ENCODE measurements at places on chromosomes 12 and 14.

DNA sequence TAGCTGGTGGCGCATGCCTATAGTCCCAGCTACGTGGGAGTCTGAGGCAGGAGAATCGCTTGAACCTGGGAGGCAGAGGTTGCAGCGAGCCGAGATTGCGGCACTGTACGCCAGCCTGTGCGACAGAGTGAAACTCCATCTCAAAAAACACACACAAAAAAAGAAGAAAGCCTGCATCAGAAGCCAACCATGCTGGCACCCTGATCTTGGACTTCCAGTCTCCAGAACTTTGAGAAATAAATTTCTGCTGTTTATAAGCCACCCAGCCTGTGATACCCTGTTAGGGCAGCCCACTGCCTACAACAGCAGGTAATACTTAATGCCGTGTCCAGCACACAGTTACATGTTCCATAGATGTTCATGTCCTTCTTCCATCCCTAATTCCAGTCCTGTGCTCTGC is 62.7 kb downstream of the NDUFA12 start:
- DNase-seq: no peak

GRCh38 chr12:64219145-64219544 is 3.0 kb downstream of the KICS2 start:
- DNase-seq: no peak

DNA sequence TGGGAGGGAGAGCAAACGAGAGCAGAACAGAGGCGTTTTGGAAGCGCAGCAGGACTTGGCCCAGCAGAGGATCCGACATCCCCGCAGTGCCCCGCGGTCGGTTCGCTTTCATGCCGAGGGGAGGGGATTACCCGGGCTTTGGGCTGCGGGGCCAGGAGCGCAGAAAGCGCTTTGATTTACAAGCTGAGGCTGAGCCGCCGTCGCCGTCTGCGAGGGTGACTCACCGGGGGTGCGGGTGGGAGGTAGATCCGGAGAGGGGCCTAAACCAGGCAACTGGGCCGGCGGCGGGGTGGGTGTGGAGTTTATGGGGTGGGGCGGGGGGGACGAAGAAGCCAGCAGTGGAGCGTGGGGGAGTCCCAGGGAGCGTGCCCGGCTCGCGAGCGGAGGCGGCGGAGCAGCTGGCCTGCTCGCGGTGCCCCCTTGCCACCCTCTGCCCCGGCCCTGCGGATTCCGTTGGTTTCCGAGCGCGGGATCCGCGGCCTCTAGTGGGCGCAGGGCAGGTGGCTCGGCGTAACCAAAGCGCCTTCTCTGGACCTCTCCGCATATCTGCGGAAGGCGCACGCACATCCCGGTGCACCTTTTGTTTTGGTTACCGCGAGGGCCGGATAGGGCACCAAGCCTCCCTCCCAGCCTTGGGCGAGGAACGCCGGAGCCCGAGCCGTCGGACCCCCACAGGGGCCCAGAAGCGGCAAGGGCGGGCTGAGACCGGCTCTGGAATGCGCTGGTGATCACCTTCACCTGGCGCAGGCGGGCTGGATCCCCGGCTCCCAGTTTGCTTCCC is 2.6 kb downstream of the SIX4 start:
- DNase-seq: peak; percentile 33

- no peak for DNase-seq
Measured at GRCh38 chr12:6888360-6888759, 15.3 kb upstream of the SPSB2 start.

DNA sequence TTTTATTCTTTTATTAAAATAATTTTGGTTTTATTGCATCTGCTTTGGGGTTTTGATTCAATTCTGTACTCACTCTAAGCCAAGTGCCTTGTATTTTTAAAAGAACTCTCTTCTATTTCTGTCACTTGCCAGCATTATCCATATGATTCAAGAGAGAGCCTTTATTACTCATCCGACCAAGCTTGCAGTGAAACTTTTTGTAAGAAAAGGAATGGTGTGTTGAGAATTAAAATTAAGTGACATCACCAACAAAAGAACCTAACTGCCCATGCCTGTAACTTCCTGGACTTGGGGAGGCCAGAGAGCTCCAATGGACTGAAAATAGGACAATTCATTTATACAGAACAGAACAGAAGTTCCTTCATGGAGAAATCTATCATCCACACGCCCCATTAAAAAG is 52.1 kb downstream of the GALNT4 start:
- DNase-seq: no peak

DNA sequence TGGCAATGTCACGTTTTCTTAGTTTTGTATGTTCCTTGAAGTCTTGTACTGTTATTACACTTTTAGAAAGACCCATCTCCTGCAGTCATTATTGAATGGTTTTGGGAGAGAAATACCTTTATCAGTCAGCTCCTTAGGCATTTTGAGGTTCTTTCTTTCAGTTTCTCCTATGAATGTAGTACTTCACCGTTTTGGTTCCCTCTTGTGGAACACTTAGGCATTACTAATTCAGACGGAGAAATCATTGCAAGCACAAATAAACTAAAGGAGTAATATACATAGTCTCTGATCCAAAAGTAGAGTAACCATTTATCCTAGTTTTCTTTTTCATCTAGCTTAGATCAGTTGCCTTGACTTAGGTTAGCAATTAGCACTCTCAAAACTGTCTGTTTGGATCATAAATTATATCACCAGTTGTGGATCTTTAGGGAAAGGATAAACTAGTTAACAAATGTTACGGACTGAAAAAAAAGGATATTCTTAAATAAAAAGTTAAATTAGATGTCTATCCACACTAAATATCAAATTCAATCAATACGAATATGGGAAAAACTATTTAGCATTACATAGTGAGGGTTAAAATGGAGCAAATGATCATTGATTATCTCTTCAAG is 1538.3 kb upstream of the SEL1L start:
- peak; percentile 8 for DNase-seq

DNA sequence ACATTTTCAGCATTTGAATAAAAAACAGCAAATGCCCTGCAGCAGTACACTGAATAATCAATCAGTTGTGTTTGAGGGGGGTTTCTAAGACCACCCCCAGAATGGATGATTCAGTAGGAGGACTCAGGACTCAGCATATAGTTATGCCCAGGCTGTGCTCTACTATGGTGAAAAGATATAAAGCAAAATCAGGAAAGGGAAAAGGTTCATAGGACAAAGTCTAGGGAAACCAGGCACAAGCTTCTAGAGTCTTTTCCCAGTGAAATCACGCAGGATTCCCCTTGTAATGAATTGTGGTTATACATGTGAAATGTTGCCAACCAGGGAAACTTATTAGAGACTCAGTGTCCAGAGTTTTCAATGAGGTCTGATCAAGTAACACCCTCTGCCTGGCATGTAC is 25.0 kb upstream of the SLC17A8 start:
- DNase-seq: no peak

DNA sequence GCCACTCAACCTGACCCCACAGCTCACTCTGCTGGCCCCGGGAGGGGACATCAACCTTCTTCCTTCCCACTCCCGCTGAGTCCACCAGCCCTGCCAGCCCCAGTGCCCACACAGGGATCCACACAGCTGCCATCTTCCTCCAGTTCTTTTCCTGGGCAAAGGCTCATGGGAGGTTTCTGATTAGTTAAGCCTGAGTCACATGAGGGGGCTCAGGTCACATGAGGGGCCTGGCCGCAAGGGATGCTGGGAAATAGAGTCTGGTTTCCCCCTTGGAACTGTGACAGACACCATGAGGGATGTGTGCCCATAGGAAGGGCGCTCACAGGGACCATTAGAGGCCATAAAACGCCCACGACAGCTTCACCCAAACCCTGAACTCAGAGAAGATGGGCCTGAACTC is 228.7 kb upstream of the SFSWAP start:
- no peak for DNase-seq

DNA sequence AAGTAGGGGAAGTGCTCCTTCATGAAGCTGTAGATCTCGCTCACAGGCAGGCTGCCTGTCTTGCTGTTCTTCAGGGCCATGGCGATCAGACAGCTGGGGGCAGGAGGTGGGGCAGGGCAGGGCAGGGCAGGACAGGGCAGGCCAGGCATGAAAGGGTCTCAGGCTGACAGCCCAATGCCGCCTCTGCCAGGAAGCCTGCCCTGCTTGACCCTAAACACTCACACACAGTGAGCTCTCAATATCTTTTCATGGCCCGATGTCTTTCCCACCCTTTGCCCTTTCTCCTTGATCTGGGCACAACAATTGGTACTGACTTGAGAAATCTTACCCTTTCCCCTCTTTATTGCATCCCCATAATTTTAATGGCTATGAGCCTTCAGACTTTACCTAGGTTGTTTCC is 22.4 kb downstream of the FOXN4 start:
- no peak for DNase-seq

- no peak for DNase-seq
Measured at GRCh38 chr12:56836800-56837663, 73.9 kb downstream of the HSD17B6 start.

GRCh38 chr12:81070846-81071245 is 7.0 kb upstream of the ACSS3 start:
- no peak for DNase-seq

- DNase-seq: no peak
Measured at GRCh38 chr14:56212521-56212920, 94.3 kb downstream of the PELI2 start.

GRCh38 chr14:70665448-70666360 is 24.0 kb downstream of the TTC9 start:
- DNase-seq: no peak

DNA sequence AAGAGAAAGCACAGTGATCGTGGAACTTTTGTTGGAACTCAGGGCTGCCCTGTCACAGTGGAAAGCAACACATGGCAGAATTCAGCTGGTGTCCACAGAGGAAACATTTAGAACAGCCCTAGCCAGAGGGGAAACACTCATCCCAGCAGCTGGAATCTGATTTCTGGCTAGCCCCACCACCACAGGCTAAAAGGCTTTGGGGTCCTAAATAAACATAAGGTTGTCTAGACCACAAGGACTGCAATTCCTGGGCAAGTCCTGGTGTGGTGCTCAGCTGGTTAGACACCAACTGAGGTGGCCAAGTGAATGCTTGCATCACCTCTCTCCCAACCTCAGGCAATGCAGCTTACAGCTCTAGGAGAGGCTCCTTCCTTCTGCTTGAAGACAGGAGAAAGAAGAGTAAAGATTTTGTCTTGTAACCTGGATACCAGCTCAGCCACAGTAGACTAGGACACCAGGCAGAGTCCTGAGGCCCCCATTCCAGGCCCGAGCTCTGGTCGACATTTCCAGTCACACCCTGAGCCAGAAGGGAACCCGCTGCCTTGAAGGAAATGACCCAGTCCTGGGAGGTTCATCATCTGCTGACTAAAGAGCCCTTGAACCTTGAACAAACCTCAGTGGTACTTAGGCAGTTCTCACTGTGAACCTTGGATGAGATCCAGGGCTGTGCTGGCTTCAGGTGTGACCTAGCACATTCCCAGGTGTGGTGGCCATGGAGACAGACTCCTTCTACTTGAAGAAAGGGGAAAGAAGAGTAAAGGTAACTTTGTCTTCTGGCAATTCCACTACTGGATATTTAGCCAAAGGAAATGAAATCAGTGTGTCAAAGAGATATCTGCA is 85.4 kb upstream of the PLXNC1 start:
- no peak for DNase-seq

GRCh38 chr12:100474617-100475016 is 951 bp downstream of the NR1H4 start:
- DNase-seq: no peak

DNA sequence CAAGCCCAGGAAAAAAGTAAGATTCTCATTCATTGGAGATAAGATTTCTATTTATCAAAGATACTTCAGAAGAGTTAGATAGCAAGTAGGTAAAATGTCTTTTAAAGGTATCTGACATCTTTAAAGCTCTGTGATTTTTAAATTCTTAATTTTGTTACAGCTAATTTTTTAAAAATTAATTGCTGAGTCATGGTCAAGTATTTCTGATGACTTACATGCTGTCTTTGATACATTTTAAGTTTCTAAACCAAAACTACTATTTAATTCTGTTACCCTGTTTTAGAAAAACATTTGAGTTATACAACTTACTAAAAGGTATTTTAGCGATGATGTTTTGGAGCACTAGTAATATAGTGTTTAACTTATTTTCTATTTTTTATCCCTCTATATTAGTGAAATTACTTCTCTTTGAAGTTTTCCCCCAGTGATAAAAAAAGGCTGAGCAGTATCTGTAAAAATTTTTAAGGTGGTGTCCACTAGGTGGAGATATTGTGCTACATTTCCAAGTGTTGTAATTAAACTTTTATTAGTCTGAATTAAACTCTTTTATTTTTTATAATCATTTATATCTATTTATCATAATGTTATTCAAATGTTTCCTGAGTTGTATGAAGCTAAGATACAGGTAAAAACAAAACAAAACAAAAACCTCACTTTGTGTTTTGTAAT is 11.5 kb downstream of the ALG10 start:
- DNase-seq: peak; percentile 0

- DNase-seq: no peak
Measured at GRCh38 chr14:53871951-53872350, 84.7 kb downstream of the BMP4 start.

- DNase-seq: no peak
Measured at GRCh38 chr14:63671987-63672386, 30.3 kb upstream of the WDR89 start.

DNA sequence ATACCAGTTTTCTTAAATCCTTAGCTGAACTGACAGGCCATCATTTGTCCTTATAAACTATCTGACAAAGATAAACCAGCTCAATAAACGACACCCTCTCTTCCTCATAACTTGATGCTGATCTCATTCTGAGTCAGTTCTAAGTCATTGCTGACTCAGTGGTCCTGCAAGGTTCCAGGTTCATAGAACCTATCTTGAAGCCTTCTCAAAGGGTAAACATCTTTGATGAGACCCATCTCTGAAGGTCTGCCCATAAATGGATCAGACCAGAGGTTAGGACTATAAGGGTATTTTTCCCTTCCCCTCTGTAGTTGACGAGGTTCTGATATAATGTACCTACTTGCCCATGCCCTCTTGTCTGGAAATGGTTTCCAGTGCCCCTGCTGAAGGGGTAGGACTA is 11.9 kb downstream of the NAA25 start:
- DNase-seq: no peak

- no peak for DNase-seq
Measured at GRCh38 chr12:12676605-12677004, 19.4 kb downstream of the GPR19 start.

- no peak for DNase-seq
Measured at GRCh38 chr14:65260786-65261185, 151.7 kb upstream of the FUT8 start.

Measured in NCI-H1436 (cell line).